ENCODE measurements at places on chromosomes 7 and 10.

DNA sequence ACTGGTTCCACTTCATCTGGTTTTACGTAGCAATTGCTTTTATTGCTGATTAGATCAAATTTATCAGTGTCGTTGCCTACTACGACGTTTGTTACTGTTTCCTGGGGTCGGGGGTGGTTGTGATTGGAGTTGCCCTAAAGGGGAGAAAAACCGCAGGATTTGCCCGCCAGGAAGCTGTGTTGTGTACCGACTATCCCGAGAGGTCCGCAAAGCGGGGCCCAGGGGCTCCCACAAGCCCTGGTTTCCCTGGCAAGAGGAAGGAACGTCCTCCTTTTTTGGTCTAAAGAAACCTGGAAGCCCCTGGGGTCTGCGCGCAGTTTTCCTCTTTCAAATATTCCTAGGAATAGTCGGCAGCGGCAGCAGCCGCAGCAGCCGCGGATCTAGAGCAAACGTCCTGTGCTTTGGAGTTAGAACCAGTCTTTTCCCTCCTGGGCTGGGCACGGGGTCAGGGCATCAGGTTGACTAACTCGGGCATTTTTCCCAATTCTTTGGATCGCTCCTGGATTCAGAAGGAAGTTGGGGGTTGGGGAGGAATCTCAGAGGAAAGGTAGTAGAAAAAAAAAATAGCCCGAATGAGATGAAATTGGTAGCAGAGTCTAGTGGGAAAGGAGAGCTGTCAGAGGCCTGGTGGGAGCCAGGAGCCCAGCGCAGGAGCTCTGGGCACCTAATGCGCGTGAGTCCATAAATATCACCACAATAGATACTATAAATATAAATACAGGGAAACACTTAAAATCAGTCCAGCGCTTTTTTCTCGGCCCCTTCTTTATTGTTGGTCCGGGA, 4.6 kb downstream of the VAX1 start:
- DNase-seq, result no peak

DNA sequence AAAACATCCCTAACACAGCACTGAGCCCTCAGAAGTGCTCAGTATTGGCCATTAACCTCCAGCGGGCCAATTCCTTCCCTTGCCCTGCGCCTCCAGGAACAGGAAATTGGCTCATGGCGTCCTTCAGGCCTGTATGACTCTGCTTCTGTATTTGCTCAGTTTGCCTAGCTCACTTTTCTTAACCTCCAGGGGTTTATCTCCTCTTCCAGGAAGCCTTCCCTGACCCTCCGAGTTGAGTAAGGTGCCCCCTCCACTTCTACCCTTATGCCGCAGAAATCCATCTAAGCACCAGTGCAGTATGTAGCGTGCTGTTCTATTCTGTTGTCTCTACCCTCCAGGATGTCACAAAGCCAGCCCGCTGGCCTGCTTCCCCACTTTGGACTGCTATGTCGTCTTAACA, 1.1 kb upstream of the SFXN4 start:
- no peak for DNase-seq

DNA sequence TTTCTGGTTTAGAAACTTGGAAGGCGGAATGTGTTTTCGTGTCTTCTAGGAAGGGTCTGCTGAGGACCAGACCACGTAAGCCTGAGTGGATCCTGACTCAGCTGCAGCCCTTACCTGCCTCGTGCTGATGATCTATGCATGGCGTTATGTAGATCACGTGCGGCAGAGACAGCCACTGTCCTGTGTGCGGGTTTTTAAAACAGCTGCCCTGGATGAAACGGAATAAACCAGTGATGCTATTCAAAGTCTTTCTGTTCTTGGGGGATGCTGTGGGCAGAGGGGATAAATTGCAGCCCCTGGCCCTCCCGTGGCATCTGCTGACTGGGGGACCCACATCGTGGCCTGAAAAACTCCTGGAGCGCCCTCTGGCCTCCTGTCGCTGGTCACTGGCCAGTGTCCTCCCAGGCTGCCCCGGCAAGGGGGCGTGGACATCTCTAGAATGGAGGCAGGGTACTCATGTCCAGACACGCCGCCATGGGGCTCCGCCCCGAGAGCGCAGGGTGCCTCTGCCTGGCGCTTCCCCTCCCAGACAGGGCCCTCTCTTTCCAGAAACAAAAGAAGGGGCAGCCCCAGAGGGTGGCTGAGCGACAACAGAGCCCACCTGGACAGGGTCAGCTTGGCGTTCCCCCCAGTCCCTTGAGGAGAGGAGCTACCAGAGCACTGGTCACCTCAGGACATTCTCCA, 13.2 kb downstream of the ALKBH4 start:
- DNase-seq, result no peak

DNA sequence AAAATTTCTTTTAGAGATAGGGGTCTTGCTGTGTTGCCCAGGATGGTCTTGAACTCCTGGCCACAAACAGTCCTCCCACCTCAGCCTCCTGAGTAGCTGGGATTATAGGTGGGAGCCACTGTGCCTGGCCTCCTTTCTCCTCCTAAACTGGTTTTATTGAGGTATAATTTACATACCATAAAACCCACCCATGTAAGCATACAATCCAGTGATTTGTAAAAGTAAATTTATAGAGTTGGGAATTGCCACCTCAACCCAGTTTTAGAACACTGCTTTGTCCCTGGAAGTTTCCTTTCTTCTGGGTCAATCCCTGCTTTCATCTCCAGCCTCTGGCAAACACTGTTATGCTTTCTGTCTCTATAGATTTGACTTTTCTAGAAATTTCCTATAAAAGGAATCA, 49.0 kb downstream of the CNNM2 start:
- DNase-seq, result no peak

DNA sequence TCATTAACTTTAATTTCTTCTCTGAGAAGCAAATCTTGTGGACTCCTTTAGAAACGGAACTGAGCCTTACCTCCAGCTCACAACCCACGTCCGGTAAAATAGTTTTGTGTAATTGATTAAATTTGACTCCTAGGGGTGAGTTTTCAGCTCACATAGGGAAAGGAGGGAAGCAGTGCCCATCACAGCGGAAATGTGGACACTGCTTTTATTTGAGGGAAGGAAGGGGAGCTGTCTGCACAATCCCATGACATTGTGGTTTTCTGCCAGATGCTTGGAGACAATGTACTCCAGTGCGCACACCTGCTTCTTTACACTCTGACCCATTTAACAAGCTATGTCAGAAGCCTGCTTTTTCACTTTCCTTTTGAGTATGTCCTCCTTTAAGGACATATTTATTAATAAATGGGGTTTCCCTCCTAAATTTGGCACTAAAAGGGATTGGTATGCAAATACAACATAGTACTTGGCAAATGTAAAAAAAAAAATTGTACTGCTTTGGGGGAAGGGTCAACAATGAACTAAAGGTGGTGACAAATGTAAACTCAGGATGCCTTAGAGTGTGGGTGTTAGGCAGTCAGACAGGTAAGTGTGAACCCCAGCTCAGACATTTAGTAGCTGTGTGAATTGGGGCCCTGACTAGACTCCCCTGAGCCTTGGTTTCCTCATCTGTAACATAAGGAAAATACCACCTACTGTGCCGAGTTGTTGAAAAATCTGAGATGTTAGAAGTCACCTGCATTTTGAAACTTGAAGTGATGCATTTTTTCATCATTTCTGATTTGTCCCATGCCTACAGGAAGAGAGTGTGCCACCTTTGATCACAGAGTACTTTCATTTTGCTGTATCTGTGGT, 90.2 kb upstream of the KLF6 start:
- no peak for DNase-seq

DNA sequence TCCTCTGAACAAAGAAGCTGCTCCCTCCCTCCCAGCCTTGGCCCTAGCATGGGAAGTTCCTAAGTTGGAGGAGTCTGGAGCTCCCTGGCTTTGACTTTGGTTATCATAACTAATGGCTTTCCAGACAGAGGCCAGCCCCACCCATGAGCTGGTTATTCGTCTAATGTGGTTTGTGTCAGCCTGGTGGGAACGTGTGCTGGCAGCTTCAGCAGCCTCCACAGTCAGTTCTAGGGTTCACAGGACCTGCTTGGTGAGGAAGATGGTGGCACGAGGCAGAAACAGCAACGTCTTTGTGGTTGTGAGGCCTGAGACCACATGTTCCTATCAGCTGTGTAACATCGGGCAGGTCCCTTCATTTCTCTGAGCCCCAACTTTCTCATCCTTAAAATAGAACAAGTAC, 103.1 kb downstream of the PAXIP1 start:
- DNase-seq, result no peak

DNA sequence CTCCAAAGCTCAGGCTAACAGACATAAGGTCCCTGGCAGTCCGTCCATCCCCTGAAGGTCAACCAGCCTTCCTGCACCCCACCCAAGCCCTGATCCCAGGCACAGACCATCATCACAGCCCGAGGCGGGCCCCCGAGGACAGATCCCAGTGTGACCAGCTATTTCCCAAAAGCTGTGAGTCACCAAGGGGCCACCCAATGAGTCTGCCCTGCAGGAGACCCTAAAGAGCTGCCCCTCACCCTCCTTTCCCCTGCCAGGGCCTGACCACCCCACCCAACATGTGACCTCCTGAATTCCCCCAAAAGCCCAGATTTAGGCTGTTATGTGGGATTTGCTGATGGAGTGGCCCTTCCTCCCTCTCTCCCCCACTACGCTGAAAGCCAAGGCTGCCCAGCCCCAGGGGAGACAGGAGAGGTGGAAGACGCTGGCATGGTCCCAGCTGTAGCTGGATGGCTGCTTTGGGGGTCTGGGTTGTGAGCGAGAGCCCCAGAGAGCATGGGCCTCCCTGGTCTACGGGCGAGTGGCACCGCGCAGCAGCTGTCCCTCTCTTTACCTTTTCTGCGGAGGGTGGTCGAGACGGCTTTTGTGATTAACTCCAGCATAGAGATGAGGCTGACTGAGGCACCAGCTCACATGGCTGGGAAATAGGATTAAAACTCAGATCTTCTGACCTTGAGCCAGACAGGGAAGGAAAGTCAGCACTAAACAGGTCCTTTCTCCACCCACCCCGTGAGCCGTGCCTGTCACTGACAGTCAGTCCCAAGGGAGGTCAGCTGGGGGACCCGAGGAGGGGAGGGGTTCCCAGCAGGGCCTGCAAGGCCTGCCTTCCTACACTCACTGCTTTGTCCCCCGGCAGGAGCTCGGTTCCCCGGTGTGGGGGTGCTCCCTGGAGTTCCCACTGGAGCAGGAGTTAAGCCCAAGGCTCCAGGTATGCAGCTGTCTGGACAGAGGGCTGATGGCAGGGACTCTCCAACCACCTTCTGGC, 16.7 kb downstream of the ELN start:
- no peak for DNase-seq

GRCh38 chr10:3622845-3623621, 162.0 kb downstream of the KLF6 start:
- DNase-seq, result peak; percentile 39

DNA sequence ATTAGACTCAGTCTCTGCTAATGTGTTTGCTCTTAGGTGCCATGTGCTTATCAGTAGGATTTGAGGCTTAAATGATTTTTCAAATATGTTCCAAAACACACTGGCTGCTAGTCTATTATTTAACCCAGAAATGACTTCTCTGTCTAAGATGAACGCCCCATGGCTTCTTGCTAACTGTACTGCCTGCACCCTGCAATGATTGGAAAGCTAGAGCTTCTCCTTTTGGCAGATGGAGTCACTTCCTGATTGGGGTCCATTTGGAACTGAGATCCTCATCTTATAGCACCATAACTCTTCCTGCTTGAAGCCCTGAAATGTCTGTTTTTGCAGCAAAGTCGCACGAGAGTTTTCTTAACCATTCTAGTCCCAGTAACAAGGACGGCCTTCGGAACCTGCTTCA, 186.5 kb upstream of the ADO start:
- DNase-seq, result no peak

DNA sequence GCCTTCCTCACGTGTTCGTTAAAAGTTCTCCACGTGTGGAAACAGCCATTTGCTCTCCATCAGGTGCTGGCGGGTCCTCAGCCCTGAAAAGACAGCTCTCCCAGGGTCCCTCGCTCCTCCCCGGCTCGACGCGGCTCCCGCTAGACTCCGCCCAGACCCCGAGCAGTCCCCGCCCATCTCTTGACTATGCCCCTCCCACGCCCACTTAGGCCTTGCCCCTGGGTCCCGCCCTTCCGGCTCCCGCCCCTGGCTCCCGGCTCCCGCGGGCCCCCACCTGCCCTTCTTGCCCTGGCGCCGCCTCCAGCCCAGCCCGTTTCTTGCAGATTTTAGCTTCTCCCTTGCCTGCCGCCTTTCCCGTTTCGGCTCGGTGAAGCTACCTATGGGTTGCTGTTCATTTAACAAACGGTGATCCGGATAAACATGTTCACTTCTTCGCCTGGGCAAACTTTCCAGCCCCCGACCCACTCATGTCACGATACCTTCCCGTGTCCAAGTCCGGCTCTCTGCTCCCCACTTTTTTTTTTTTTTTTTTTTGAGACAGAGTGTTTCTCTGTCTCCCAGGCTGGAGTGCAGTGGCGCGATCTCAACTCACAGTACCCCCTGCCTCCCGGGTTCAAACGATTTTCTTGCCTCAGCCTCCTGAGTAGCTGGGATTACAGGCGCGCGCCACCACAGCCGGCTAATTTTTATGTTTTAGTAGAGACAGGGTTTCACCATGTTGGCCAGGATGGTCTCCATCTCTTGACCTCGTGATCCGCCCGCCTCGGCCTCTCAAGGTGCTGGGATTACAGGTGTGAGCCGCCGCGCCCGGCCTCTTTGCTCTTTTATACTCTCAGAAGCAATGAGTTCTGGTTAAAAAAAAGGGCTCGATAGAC, 830 bp upstream of the ZNF438 start:
- peak; percentile 96 for DNase-seq

DNA sequence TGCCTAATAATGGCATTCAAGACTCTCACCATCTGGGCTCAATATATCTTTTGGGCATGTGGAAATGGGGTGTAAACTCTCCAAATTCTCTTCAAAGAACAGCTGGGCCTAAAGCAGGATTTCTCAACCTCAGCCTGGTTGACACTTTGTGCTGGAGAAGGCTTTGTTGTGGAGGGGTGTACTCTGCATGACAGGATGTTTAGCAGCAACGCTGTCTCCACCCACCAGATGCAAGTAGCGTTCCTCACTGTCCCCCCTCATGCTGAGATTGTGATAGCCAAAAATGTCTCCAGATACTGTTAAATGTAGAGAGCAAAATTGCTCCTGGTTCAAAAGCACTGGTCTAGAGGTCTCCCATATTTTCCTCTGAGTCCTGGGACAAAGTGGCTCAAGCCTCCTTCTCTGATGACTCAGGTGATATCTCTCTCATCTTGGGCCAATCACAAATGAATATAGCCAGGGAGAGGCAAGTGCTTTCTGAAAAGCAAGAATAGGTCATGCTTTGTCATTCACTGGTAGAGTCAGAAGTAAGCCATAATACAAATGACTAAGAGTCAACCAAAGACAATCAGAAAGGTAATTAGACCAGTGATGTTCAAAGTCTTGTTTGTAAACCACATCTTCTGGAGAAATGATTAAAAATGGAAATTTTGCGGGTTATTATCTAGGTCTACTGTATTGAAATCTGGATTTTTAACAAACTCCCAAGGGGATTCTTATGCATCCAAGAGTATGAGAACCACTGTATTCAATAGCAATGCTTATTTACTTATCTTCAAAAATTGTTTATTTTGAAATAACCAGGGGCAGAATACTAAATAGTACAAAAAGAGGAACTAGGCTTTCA, 330.8 kb downstream of the PTEN start:
- DNase-seq, result no peak
